Calu3 (cell line): ENCODE measurements at places on chromosomes 1 and 21. TPM values are rescaled to one million over a fixed set of nuclear protein-coding genes. Genes with fewer than 3 reads are reported as not detected.
A peak's percentile ranks its signal among the peaks of the same experiment; 100 is the strongest.

- no peak for DNase-seq
Measured at GRCh38 chr1:180173952-180174351, 19.3 kb downstream of the QSOX1 start.

Gene S100B
- total RNA-seq, result not detected in 2 replicates

- DNase-seq, result no peak
Measured at GRCh38 chr21:44890961-44891541, 17.6 kb upstream of the PTTG1IP start.

DNA sequence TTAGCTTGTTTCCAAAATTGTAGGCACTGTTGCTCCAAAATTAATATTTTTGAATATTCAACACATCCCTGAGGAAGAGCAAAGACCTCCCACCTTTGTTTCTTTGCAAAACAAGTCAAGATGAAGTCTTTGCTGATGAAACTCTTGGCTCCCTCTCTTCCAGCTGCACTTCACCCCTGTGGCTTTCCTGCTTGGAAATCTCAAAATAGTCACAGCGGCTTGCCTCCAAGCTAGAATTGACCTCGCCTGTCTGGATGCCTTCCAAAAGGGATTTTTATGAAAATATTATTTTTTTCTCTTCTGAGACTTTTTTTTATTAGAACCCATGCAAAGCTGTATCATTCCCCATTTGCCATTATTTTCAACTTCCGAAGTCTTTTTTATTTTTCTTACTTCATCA lies 71.1 kb upstream of the MROH9 start:
- no peak for DNase-seq

Gene FLG2
- total RNA-seq, result not detected in 2 replicates

GRCh38 chr1:55217226-55217986 lies 2.2 kb upstream of the USP24 start:
- no peak for DNase-seq

Gene F3
- 344 and 387 TPM in 2 replicates for total RNA-seq

GRCh38 chr1:195761104-195761503 lies 847.1 kb downstream of the KCNT2 start:
- DNase-seq, result no peak

DNA sequence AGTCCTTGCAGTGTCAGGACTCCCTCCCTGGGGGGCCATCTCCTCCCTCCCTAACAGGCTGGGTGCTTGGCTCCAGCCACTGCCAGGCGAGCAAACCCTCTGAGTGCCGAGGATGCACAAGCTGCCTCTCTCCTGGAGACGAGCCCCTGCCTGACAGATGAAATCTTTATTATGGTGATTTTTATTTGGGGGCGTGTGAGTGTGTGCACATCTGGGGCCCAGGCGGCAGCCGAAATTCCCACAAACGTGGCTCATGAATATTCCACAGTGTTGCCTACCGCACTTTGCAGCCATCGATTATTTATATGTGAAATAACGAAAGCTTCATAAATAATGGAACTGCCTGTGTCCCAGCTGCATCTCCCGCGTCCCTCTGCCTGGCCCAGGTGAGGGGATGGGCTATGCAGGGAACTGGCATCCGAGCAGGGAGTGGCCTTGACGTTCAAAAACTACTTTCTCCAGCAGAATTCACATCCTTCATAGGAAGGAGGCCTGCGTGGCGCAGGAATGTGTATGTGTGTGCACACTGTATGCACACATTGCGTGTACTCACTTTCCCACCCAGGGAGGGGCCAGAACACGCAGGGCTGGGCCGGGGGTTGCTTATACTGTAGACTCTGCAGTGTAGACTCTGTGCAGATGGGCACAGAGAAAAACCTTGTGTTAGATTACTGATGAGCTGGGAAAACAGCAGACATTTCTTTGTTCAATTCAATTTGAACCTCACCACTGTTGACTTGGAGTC lies 73.1 kb downstream of the UBIAD1 start:
- no peak for DNase-seq

DNA sequence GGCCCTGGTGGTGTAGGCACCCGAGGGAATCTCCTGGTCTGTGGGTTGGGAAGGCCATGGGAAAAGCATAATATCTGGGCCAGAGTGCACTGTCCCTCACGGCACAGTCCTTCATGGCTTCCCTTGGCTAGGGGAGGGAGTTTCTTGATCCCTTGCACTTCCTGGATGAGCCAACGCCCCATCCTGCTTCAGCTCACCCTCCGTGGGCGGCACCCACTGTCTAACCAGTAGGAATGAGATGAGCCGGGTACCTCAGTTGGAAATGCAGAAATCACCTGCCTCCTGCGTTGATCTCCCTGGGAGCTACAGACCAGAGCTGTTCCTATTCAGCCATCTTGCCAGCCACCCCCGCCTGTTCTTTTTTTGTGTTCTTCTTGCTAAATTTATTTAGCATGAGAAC lies 134.4 kb downstream of the LEPR start:
- no peak for DNase-seq

GRCh38 chr1:165793951-165794350 lies 25.3 kb upstream of the TMCO1 start:
- no peak for DNase-seq

- no peak for DNase-seq
Measured at GRCh38 chr1:101540161-101540560, 303.3 kb downstream of the S1PR1 start.

Gene KCNJ6
- total RNA-seq, result 0.05 TPM in 1 of 2 replicates, not detected in the other

Gene FCRL4
- not detected in 2 replicates for total RNA-seq

DNA sequence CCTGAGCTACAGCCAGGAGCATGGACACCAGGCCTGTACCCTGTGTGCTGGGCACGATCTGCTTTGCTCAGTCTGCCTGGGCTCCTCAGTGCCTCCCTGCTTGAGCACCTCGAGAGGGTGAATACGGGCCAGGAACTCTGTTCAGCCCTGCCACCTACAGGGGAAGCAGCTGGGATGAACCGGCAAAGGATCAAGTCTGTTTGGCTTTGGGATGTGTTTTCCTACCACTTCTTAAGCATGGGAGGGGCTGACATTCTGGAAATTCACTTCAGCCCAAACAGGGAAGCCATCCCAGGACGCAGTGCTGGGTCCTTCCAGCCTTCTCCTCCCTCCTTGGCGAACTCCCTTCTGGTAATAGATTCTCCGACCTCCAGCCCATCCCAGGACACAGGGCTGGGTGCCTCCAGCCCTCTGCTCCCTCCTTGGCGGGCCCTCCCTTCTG lies 55.8 kb upstream of the SELENON start:
- peak; percentile 22 for DNase-seq

DNA sequence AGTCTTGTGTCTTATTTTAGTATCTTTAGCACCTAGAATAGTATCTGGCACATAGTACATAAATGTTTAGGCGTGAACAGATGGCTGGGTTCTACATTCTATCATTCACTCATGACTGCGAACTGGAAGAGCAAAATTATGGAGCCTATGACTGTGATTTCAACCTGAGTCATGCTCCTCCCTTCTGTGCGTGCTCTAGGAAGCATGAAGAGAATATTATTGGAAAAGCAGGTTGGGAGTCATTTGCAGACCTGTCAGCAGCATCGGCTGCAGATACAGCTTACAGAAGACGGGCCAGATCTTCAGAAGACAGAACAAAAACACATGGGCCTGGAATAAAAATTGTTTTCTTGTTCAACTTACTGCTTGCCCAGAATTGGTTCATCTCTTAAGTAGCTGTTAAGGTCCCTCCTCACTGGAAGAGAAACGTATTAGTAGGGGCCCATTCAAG lies 344.0 kb upstream of the USP24 start:
- DNase-seq, result no peak

Gene POGZ
- total RNA-seq, result 118 and 128 TPM in 2 replicates

DNA sequence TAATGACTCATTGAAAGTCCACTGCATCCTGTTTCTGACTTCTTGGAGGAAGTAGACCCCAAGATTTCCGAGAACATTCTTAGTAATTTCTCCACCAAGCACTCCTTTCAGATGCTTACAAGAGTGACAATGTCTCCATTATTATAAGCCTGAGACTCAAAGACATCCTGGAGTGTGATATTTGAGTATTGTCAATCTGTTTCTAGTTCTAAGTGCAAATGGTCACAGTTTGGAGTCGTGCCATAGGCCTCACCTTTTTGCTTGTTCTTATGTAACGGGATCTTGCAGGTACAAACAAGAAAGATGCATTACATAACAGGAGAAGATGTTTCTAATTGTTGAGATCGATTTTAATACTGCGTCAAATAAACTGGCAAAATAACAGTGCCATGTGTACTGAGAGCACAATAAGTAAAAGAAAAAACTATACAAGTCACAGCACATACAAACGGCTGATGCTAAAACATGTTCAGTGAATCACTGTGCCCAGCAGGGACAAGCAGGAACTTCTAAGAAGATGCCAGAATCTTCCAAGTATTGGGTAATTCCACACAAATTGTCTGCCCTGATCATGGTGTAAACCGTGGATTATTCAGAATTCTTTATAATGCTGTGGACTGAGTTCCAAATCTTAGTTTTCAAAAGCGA lies 54.1 kb downstream of the CD2 start:
- no peak for DNase-seq

Gene PSEN2
- 24.2 and 26.8 TPM in 2 replicates for total RNA-seq

DNA sequence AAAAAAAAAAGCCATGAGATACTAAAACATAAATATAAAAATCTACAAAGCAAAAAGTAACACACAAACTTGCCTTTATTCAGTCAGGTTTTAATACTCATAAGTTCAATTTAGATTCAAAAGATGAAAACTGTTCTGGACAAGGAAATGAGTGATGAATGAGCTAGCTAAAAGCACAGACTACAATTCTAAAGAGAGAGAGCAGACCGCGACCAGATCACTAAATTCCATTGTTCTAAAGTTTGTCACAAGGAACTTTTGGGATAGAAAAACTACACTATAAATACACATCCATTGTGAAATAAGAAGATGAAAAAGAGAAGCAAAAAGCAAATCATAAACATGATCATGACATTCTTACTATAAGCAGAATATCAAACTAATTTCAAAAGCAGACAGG lies 1.7 kb downstream of the ODF2L start:
- DNase-seq, result no peak

DNA sequence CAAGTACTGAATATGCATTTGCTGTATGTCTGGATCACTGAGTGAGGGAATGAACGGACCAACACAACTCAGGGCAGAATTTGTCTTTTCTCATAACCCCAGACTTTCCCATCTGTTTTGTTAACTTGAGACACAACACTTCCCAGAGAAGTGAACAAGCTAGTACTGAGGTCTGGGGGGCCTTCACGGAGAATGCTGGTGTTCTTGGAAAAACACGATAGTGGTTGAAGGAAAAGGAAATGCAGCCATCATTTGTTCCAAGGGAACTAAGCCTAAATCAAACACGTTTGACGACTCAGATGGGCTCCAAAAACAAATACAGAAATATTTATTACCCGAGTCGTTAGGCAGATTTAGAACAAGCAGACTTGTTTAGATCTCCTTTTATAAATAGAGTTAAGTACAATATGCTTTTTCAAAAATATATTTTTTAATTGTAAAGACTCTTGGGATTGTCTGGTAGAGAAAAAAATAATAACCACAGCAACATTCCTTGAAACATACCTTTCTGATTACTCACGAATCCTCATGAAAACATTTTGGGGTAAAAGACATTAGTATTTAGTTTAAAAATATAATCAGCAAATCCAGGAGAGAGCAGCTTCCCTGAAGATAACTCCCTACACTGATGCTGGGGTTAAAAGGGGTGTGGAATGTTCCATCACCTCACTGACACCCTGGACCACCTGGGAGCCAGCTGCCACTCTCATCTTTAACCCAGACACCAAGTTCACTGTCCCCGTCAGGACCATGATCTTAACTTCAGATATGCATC lies 427.7 kb upstream of the RUNX1 start:
- DNase-seq, result no peak

Gene RPTN
- not detected in 2 replicates for total RNA-seq

DNA sequence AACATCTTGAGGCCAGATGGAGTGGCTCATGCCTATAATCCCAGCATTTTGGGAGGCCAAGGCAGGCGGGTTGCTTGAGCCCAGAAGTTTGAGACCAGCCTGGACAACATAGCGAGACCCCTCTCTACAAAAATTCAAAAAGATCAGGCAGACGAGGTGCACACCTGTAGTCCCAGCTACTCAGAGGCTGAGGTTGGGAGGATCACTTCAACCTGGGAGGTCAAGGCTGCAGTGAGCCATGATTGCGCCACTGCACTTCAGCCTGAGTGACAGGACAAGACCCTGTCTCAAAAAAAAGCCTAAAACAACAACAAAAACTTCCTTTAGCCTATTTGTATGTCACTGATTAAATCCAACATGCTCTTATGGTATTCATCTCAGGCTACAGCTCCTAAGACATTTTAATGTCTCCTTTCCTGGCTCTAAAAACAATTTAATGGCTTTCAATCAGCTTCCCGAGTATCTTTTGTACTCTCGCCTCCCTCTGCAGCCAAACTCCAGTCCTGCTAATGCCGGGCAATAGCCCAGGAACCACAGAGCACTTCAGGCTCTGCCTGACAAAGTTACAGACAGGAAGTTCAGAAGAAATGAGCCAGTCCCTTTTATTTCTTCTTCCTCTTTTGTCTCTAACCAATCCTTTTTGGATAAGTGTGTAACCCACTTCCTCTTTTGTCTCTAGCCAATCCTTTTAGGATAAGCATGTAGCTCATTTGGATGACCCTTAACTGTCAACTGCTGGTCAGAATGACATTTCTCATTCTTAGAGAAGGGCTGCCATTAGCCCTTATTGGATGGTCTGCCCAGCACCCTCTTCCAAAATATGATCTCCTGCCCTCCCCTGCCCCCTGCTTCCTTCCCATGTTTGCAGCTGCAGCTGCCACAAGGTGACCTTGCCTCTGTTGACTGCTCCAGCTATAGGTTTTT lies 6.6 kb upstream of the DOP1B start:
- DNase-seq, result no peak

- DNase-seq, result no peak
Measured at GRCh38 chr1:230542054-230542453, 100.2 kb upstream of the COG2 start.

DNA sequence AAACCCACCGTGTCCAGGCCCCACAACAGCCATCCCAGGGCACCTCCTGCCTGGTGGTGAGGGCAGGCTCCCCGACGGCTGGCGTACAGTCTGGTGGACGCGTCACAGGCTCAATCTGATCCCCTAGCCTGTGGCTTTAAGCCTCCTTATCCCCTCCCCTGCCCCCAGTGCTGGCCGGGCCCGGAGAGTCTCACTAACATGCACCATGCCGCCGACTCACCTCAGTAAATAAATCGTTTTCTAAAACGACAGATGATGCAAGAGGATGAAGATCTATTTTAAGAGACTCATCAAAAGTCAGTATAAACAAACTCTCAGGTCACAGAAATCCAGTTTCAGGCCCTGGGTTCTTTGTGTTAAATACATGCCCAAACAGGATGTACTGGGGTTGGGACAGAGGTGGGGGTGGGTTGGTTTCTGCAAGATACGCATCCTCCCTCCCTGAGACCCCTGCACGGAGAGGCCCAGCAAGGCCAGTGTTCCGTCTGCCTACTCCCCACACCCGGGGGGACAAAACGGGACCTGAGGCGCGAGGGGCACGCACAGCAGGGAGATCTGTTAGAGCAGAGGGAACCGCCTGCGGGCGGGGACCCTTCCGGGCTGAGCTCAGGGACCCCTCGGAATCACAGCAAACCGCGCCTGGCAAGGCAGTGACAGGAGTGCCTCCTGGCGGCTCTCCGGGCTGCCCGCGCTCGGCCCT lies 3.1 kb downstream of the PANK4 start:
- no peak for DNase-seq
